ENCODE measurements at places on chromosomes 1 and 21. TPM values are rescaled to one million over a fixed set of nuclear protein-coding genes. Genes with fewer than 3 reads are reported as not detected.

PDE9A gene
- not detected for total RNA-seq

OR2T2 gene
- total RNA-seq = not detected

CFHR3 gene
- total RNA-seq = 0.11 TPM

TNFRSF8 gene
- total RNA-seq = 0.22 TPM

ACTL8 gene
- 0.11 TPM for total RNA-seq

MPZ gene
- 1.8 TPM for total RNA-seq

GJA5 gene
- total RNA-seq = not detected

ACTA1 gene
- total RNA-seq = not detected

FALEC gene
- not detected for total RNA-seq

SMIM1 gene
- total RNA-seq = not detected

GNG4 gene
- total RNA-seq = not detected

SPATA17 gene
- 1.4 TPM for total RNA-seq

All from articular chondrocyte of knee joint (primary cell).